ENCODE measurements at places on chromosomes 12 and 14.

DNA sequence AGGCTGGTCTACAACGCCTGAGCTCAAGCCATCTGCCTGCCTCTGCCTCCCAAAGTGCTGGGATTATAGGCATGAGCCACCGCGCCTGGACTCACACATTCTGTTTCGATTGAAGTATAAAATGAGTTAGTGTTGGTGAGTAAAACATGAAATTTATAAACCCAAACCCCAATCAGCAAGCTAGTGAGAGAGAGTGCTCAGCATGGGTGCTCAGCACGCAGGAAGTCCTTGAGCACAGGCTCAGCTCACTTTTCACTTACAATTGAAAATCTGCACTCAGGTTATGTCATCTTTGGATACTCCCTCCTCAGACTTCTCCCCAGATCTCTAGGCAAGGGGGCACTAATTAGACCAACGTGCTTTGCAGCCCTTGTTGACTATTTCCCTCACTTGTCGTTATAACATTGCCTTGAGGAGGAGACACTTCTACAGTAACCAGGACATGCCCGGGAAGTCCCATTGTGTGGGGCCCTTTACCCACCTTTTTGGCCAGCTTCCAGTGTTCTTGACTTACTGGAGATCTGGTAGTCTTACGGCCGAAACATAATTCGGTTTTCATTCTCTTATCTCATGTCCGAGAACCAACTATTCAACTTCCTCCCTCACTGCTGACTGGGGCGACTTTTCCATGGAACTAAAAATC is 68.5 kb upstream of the AMN1 start:
- DNase-seq = no peak

DNA sequence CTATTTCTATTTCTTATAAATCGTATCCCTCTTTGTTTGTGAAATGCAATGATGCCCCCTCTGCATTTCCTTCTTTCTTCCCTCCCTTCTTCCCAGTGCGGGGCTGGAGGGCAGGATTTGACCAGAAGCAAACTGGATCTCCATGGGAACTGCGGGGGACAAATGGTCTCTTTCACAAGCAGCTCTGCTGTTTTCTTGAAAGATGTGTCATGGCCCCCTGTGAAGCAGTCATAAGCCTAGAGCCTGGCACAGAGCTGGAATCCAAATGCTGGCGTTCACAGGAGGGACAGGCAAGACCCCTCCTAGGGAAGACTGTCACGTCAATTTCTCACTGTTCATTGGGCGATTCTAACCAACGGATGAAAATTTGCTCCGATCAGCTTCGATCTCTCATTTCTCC is 203.5 kb upstream of the NOS1 start:
- no peak for DNase-seq

DNA sequence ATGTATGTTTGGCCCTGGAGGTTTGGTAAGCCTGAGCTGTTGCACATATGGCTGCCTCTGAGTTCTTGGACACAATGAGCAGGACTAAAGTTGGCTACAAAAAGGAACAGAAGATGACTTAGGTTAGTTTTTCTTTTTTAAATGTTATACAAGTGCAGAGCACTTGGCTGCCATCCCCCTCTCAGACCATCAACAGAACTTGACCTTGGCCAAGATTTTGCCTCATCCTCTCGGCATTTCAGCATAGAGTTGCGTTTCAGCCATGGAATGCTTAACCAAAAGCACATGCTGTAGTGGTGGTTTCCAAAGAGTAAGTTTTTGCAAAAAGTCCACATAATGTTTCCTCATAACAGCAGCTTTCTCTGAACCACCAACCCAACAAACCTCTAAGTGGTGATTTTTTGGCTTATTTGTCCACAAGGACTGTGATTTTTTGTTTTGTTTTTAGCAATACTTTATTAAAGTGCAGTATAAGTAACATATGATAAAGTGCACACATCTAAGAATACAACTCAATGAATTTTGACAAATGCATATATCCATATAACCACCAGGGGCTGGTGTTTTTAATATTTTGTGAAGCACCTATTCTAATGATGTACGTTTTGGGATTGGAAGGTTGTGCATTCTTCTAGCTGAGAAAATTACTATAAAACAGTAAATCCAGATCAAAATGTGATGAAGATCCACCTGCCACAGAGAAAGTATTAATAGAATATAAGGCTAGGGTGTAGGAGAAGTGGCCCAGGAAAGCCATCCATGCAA is 12.1 kb upstream of the GALNT16 start:
- no peak for DNase-seq

DNA sequence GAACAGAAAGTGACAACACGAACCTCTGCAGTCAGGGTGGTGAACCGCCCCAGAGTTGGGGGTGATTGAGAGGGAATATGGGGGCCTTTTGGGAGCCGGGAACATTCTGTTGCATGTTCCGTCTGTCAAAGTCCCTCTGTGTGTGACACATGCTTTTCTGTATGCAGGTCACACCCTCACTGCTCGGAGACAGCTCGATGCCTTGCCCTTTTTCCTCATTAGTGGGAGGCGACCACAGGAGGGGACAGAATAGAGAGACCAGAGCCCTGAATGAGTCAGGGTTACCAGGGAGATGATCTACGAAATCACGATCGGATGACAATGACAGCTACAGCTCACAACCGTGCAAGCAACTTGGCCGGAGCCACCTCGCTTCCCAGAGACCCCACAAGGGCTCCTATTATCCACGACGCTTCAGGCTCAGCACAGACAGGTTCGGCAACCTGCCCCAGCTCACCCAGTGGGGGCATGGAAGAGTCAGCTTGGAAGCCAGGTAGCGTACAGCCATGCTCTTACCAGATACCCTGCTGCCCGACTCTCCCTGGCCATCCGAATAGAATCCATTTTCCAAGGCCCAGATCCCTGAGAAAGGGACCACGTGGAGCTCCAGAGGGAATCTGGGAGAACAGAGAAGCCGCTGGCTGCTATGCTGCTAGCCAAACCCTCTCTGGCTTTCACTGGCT is 38.8 kb downstream of the TESC start:
- no peak for DNase-seq

DNA sequence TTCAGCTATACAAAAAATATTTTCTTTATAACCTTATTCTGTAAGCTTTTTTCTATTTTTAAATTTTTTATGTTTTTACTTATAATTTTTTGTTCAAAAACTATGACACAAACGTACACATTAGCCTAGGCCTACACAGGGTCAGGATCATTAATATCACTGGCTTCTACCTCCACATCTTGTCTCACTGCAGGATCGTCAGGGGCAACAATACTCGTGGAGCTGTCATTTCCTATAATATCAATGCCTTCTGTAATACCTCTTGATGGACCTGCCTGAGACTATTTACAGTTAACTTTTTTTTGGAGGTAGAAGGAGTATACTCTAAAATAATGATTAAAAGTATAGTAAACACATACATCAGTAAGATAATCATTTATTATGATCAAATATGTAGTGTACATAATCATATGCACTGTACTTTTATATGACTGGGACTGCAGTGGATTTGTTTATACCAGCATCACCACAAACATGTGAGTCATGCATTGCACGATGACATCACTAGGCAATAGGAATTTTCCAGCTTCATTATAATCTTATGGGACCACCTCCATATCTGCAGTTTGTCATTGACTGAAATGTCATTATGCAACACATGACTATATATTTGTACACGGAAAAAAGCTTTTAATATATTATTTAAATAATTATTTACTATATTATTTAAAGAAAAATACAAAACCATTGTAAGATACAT is 18.5 kb upstream of the PMCH start:
- DNase-seq = no peak

DNA sequence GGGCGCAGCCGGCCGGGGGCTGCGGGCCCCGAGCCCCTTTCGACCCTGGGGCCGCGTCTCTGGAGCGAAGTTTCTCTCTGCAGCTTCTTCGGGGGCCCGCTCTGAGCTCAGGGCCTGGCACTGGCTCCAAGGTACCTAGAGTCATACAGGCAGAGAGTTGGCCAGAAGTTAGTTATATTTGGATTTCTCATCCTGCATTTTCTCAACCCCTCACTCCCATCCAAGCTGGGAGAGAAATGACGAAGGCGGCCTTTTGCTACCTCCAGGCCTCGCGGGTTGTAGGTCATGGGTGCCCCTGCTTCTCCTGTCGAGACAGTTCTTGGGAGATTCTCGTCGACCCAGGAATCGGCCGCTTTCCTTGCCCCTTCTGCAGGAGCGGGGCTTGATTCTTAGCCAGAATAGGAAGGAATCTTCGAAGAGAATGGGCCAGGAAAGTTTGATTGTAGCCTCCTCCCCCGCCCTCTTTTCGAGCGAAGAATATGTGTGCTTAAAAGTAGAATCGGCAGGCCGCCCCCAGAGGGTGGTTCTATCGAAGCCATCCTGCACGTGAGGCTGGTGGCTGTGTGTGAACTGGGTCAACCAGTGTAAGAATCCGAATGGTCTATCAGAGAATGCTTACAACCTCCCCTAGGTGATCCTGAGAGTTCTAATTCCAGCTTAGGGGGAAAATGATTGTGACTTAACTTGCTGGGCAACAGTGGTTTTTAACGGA is 785 bp downstream of the MLEC start:
- no peak for DNase-seq

DNA sequence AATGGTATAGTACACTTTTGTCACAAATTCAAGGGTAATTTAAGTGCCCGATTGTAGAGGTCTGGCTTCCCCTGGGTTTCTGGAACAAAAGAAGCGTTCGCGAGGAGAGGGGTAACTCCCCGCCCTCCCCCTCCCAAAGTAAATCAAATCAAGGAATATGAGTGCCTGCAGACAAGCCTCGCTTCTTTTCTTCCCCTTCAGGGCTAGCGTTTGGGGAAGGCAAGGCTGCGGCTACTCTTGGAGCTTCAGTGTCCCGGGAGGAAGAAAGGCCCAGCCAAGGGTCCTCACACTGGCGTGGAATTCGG is 456 bp upstream of the TMPO start:
- DNase-seq = no peak

DNA sequence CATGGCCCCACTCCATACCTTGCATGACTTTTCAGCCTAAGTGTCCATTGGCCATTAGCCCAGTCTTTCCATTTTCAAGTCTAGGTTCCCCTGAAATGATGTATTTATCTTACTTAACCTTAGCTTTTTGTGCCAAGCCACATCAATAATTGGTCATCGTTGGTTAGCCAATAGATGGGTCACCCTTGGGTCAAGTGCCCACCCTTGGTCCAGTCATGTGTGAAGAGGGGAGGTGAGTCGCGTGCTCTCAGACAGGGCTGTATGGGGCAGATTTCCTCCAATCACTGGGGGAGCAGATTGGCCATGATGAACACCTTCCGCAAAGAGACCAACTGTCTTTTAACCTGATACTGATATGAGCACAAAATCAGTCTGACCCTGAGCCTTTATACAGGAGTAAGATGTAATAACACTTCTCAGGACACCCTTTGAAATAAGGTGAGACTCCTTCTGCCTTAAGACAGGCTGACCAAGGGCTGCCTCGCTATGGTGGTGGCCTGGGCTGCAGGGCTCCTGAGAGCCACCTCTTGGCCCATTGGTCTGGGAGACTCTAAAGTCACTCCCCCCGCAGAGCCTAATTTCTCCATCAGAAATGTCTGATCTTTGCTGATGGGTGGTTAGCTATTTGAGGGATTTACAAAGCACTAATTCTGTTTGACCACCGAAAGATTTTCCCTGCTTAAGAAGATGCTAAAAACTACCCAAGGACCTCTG is 143.2 kb downstream of the ZFP36L1 start:
- no peak for DNase-seq

DNA sequence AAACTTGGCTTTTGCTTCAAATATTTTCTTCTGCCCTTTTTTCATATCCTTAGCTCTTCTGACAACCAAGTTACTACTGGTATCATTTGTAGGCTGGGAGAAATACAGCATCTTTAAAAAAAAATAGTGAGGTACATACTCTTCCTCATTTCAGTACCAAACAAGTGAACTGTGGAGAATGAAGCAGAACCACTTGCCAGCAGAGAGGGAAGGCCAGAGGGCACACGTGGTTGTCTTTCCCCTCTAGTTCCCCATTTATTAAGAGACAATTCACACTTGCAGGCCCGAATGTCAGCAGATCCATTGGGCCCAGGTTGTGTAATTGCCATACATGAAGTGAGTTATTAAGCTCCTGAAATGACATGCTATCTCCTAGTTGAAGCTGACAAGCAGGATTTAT is 3.2 kb downstream of the SUSD6 start:
- no peak for DNase-seq

DNA sequence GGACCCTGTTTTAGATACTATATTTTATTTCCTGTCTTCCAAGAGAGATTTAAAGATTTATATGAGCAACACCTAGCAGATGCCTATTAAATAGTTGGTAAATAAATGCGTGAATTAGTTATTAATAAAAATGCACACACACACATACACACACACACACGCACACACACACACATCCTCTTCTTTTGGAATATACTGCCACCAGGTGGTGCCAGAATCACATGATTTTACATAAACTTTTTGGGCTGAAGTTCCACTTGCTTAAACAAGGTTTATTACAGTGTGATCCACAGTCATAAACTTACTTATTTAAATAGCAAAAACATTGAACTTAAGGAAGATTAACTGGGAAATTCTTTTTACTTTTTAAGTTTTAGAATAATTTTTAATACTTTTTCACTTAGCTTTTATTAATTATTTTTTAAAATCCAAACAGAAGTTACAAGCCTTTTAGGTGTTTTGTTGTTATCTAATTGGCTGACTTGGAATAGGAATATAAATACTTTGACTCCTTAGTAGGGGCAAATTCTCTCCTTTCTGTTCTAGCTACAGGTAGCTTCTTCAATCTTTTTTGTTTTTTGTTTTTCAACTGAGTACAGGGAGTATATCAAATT is 17.5 kb downstream of the RAD51B start:
- no peak for DNase-seq

Data from GOT3 (cell line).